AG20443 (cell line): ENCODE measurements at places on chromosomes 3 and 15.

- peak; percentile 45 for DNase-seq
Observed at GRCh38 chr15:78641102-78641748, at the start of gene CHRNB4. Gene CHRNB4, minus strand, starts transcription at chr15:78641210. Its CDS starts 77 bp downstream, at chr15:78641133.

DNA sequence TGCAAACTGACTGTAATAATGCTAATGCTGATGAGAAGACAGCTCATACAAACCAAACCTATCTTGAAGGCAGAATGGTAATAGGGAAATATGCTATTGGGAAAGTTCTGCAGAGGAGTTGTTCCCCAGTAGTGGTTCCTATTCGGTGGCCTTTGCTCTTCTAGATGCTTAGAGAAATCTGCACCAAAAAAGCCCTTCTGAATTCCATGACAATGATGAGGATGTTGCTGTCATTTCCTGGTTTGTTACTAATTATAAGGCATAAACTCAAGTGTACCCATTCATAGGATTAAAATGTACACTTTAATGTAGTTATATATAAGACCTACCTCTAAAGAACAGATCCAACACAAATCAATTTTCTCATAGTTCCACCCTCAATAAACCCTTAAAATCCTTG, 30.1 kb downstream of the TOMM70 start:
- no peak for DNase-seq

GRCh38 chr3:130946882-130947281, 53.0 kb downstream of the ATP2C1 start:
- no peak for DNase-seq

GRCh38 chr3:197989651-197990050, 29.6 kb downstream of the LMLN start:
- no peak for DNase-seq

- no peak for DNase-seq
Observed at GRCh38 chr3:18789734-18790133, 358.6 kb upstream of the KCNH8 start.

DNA sequence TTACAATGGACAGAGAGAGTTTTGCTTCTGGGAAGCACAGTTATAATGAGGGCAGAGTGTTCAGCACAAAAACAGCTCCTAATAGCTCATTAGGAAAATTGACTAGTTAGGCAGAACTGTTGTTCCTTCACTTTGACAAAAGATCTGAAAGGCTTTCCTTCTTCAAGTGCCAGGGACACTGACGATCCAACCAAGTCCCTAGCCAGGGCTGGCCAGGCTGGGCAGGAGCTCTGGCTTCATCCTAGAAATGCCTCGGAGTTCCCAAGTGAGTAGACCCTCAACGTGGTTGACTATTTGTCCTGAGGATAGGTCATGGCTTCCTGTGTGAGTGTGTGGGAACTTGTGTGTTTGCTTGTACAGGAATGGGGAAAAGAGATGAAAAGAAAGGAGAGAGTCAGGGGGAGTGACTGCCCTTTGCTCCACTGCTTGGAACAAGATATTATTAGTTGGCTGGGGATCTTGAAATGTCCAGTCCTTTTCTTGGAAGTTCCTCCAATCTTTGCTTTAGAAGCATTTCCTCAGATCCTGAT, 617.9 kb downstream of the NTRK3 start:
- no peak for DNase-seq

GRCh38 chr15:69337138-69337537, 38.4 kb downstream of the PAQR5 start:
- DNase-seq = no peak

DNA sequence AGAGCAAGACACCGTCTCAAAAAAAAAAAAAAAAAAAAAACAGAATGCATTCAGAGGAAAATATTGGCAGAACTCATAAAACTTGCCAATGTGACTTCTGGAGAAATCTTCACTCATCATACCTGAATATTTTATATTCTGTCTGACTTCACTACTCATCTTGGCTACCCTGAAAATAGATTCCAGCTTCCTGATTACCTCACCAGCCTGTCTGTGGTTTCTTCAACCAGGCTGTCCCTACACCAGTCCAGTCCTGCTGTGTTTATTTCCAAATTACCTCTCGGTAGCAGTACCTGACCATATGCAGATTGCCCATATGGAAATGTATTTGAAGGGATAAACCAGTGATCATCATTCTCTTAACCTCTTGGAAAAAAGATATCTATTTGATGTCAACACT, 9.3 kb upstream of the P3H2 start:
- DNase-seq = no peak

GRCh38 chr15:82568986-82569385, 28.7 kb upstream of the RPS17 start:
- no peak for DNase-seq

GRCh38 chr3:59502806-59503205, 453.0 kb upstream of the CFAP20DC start:
- DNase-seq = peak; percentile 90

DNA sequence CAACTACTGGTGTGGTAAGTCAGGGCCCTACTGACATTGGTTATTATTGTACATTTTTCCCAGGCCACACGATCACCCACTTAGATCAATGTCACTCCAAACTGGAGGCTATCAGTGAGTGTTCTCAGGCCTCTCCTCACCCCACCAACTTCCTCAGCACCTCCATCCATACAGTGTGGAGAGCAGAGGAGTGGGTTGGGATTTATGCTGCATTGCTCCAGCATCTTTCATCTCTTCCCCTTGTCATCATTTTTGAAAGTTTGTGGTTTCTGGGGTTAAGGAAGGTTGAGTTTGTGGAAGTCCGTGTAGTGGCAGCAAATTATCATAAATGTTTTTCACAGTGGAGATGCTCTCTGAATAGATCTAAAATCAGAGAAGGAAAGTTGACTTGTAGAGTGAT, 60.2 kb downstream of the TLNRD1 start:
- no peak for DNase-seq

GRCh38 chr15:83364501-83364900, 80.0 kb upstream of the BNC1 start:
- no peak for DNase-seq

- no peak for DNase-seq
Observed at GRCh38 chr3:12653747-12654146, 10.2 kb downstream of the RAF1 start.

DNA sequence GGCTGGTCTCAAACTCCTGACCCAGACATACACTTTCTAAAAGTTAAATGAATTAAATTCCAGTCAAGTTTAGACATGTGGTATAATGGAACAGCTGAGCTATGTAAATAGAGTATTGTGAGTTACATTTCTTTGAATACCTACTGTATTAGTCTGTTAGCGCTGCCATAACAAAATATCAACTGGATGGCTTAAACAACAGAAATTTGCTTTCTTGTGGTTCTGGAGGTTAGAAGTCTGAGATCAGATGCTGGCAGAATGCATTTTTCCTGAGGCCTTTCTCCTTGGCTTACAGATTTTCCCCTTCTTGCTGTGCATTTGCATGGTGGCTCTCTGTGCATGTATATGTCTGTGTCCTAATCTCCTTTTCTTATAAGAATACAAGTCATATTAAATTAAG, 101.5 kb upstream of the TGFBR2 start:
- DNase-seq = no peak

DNA sequence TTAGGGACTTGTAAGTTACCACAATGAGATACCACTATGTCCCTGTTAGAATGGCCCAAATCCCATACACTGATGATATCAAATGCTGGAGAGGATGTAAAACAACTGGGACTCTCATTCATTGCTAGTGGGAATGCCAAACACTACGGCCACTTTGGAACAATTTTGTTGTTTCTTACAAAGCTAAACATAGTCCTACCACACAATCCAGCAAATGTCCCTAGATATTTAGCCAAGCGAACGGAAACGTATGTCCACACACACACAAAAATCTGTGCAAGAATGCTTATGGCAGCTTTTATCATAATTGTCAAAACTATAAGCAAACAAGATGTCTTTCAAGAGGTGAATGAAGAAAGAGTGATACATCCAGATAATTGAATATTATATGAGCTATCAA, 271.2 kb downstream of the CD47 start:
- DNase-seq = no peak

DNA sequence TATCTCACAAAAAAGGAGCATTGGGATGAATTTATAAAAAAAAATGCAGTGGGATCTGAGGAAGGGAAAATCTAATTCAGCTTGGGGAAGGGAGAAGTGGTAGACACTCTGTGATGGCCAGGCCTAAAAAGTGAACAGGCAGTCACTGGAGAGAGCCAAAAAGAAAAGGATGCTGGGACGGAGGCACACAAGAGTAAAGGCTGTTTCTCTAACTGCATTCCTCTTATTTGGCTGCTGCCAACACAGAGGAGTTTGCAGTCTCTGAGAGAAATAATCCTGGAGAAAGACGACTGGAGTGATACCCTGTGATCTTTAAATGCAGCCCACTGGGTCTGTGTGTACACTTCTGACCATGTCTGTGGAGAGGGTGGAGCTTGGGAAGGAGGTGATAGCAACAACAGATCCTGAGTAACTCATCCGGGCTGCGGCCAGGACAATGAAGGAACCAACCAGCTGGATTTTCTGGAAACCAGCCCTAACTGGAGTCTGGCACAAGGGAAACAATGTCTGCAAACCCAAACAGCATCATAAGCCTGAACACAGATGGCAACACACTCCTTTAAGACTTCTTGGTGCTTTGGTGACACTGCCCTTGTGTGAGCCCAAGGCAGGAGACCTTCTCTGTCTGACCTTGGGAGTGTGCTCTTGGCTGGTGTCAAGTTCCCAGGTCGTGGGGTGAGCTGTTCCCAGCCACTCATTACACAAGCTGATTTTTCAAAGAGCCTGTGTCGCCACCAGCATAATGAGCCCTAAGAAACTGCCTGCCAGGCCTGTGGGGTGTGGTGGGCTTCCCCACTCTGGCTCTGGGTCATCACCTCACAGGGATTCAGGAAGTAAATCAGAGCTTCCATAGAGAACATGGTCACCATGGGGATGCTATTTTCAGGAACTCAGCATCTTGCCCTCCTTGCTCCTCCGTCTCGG, 8.0 kb downstream of the FYCO1 start:
- peak; percentile 61 for DNase-seq

- DNase-seq = no peak
Observed at GRCh38 chr3:172972067-172972466, 169.0 kb downstream of the SPATA16 start.

DNA sequence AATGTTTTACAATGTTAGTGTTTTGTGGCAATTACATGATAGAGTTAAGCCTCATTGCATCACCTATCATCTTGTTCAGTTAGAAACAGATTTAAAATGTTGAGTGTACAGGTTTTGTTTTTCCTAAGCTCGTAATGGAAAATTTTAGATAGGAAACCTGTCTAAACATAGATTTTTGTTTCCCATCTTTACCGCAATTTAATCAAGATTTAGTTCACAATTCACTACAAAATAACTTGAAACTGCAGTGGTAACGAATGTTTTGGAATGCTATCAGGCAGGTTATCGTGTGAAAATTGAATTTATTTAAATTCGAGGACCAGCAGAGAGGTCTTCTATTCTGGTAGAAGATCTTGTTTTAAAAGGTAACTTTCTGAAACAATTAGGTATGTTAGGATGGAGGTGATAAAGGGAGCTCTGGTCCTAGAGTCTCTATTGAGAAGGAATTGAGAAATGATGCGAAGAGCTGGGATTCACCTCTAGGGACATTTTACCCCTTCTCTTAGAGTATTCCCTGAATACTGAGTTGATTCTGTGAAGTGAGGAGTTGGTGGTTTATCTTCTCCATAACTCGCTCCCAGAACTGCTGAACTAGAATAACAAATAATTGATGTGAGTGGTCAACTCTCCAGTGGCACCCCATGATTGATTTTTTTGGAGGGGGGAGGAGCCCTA, 1.4 kb downstream of the DOCK3 start:
- DNase-seq = no peak

GRCh38 chr3:186790261-186790981, 7.0 kb downstream of the EIF4A2 start:
- peak; percentile 19 for DNase-seq

DNA sequence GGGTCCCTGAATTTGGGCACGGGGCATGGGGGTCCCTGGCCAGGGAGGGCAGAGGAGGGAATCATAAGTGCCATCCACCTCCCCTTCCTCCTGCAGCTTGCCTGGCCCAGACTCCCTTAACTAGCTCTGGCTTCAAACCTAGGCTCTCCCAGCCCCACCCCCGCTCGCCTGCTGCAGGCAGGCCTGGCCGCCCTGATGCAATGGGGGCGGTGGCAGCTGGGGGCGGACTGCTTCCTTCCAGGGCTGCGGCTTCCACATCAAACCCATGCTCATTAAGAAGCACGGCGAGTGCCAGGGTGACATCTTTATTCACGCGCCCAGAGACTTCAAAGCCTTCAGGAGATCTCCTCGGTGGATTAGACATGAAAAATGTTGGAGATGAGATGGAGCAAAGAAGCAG, 123.1 kb downstream of the TPRA1 start:
- peak; percentile 33 for DNase-seq

- DNase-seq = no peak
Observed at GRCh38 chr3:68135067-68135466, 480.7 kb upstream of the SUCLG2 start.

- DNase-seq = peak; percentile 34
Observed at GRCh38 chr15:62957130-62957529, 85.4 kb upstream of the TPM1 start.

GRCh38 chr3:29870136-29870535, 589.3 kb downstream of the RBMS3 start:
- no peak for DNase-seq
